ENCODE measurements at places on chromosomes 16 and 17.

DNA sequence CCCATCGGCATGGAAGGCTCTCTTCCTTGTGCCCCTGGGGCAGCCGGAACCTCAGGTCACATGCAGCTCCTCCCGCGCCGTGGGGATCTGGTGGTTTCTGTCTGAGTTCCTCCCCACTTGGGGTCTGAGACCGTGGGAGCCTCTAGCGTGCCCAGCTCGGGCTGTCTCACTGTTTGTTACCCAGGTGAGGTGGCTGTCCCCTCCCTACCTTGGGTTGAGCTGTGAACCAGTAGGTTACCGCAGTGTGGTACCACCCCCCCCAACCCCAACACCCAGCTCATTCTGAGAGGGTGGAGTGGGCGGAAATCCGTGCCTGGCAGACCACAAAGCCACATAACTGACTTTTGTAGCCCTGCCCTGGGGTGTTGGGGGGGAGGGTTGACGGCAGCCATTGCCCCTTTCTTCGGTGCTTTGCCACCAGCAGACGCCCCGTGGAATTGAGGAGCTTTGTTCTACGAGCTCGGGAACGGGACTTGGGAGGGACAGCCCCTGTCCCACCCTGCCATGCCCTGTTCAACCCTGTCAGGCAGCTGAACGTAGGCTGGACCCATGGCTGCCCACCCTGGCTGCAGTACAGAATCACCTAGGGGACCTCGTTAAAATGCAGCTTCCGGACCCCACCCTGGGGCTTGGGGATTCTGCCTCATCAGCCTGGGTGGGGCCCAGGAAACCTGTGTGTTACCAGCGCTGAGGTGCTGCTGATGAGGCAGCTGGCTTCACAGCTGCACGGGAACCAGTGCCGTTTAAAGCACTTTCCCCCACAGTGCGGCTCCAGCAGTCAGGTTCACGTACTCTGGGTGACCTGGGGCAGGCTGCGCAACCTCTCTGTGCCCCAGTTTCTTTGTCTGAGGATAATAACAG lies 18.5 kb downstream of the RAP1GAP2 start:
- no peak for DNase-seq

- DNase-seq: no peak
Measured at GRCh38 chr16:35687781-35688180, 2228.4 kb downstream of the TP53TG3F start.

- no peak for DNase-seq
Measured at GRCh38 chr16:20359997-20360396, 7.5 kb upstream of the UMOD start.

DNA sequence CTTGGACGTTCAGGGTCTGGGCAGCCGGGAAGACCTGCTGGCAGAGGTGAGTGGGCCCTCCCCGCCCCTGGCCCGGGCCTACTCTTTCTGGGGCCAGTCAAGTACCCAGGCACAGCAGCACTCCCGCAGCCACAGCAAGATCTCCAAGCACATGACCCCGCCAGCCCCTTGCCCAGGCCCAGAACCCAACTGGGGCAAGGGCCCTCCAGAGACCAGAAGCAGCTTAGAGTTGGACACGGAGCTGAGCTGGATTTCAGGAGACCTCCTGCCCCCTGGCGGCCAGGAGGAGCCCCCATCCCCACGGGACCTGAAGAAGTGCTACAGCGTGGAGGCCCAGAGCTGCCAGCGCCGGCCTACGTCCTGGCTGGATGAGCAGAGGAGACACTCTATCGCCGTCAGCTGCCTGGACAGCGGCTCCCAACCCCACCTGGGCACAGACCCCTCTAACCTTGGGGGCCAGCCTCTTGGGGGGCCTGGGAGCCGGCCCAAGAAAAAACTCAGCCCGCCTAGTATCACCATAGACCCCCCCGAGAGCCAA lies 8.6 kb upstream of the ABCC3 start:
- peak; percentile 42 for DNase-seq

GRCh38 chr17:75146592-75146991 lies 7.7 kb downstream of the JPT1 start:
- DNase-seq: no peak

DNA sequence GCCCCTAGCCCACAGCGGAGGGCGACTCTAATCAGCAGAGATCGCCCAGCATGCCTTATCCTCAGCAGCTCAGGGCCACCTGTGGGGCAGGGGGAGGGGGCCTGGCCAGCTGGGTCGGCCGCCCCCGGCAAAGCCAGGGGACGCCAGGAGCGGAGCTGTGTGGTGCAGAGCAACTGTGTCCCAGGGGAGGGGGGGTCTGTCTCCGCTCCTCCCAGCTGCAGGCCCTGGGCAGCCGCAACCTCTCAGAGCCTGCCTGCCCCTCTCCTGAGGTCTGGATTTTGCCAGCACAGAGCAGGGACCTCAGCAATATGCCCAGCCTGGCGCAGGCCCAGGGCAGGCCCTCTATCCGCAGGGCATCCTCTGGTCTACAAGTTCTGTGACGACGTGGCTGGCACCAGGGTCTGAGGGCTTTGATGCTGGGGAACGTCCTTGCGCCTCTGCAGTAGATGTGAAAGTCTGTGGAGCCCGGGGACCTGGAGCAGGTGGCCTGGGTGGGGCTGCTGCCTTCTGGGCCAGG lies 36.5 kb upstream of the SLC38A10 start:
- DNase-seq: no peak

DNA sequence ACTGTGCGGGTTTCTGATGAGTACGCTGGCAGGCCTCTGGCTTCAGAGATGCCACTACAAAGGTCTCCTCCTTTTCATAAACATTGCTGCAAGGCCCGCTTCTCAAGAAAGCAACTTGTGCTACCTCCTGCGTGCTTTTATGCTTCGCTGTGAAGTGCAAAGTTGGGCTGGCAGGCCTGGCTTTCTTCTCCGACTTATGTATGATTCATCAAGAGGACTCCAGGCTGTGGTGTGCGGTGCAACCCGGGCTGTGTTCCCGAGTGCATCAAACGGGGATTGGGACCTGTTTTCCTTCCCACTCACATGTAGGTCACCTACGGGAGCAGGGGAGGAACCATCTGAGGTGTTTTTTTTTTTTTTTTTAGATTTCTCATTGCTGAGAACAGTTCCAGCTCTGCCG lies 534.1 kb downstream of the WWOX start:
- DNase-seq: no peak

GRCh38 chr17:57986841-57987580 lies 1.0 kb downstream of the VEZF1 start:
- DNase-seq: no peak

DNA sequence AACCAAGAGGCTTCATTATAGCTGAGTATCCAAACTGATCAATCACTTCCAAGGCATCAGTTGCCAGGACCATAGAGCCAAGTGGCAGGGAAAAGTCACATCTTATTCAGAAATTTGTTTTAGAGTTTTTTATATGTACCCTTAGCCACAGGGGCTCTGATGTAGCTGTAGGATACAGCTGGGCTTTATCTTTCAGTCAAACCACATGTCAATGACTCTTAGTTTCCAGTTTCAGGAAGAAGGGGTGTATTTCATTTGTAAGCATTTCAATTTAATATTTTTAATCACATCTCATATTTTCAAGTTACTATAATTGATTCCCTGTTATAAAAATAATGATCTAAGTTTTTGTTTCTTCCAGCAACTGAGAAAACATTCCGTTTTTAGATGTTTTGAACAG lies 2.9 kb upstream of the FLCN start:
- no peak for DNase-seq

GRCh38 chr16:3519581-3519980 lies 18.8 kb downstream of the CLUAP1 start:
- DNase-seq: no peak

GRCh38 chr17:57553991-57554825 lies 190.9 kb downstream of the CCDC182 start:
- no peak for DNase-seq

GRCh38 chr16:30470632-30470995 lies 1.9 kb upstream of the ITGAL start:
- DNase-seq: no peak

- peak; percentile 17 for DNase-seq
Measured at GRCh38 chr16:81006211-81006812, 373 bp downstream of the CMC2 start.

DNA sequence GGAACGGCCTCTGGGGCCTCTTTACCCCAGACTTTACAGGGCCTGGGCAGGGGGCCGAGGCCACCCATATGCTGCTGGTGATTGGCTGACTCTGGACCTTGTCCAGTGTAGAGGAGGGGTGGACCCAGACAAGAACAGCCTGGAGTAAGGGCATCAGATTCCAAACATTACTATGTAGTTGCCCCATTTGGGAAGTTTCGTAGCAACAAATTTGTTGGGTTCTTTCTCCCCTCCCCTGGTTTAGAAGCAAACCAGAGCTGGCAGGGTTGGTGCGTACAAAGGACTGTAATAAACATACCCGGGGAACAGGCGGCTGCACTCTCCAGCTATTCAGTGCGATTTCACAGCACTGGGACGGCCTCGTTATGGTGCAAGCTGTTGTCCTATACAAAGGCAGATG lies 145.5 kb downstream of the NTN1 start:
- DNase-seq: no peak

DNA sequence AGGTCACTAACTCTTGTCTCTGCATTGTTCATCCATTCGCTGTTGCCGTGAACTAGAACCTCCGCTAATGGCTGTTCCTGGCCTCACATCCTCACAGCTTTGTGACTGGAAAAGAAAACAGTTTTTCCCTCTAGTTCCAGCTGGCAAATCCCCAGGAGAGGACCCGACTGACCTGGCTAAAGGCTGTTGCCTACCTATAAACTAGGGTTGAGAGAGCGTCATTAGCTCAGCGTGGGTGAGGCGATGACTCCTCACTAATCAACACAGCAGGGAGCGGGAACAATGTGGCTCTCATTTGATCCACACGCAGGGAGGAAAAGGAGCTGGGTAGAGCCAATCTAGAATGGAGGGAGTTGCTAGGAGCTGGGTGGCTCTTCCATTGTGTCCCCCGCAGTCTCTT lies 282.1 kb upstream of the IRX5 start:
- no peak for DNase-seq

DNA sequence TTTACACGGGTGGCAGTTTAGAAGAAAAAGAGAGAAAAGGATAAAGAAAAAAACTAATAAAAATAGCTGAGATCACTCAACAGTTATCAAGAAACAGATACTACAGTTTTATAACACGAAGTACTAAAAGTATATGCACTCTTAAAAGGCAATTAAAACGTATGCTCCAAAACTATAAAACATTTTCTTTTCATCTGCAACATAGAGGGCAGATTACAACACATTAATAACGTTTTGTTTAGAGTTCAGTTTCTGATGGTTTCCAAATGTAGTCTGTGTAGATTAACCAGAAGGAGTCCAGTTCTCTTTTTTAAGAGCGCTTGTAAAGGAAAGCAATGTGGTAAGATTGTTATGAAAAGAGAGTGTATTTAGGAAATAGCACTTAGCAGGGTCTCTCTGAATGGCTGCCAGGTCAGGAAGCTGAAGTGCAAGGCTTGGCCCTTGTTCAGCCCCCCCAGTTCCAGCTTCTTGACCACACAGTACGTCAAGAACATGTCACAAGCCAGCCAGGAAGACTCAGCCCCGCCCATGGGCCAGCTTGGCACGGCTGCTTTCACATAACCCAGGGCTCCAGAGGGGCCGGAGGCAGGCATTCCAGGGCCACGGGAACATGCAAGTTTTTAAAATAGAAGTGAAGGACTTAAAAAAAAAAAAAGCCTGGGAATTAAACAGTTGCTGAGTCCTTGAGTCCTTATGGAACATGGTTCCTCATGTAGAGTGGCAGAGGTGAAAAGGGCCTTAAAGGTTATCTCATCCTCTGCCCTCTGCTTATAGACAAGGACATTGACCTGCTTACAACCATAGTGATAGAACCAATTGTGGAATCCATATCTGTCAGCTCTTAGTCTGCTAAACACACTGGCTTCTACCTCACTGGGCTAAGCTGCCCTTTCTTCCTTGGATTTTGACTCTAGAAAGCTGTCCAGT lies 147.4 kb upstream of the TBX2 start:
- DNase-seq: peak; percentile 98

DNA sequence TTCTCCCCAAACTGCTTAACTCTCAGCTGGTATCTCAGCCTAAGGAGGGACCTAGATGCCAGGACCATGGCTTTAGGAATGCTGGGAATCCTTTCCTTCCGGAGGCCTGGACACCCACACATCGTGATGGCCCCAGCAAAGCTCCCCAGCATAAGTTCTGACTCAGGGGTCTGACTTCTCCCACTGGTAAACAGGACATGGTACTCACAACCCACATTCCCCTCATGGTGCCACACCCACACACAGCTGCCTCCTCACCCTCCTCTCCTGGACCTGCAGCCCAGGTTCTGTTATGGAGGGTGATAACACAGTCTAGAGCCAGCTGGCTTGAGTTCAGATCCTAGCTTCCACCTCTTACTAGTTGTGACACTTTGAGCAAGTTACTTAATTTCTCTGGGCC lies 719 bp upstream of the RNF227 start:
- peak; percentile 5 for DNase-seq

GRCh38 chr17:58028578-58028977 lies 21.5 kb upstream of the SRSF1 start:
- no peak for DNase-seq

DNA sequence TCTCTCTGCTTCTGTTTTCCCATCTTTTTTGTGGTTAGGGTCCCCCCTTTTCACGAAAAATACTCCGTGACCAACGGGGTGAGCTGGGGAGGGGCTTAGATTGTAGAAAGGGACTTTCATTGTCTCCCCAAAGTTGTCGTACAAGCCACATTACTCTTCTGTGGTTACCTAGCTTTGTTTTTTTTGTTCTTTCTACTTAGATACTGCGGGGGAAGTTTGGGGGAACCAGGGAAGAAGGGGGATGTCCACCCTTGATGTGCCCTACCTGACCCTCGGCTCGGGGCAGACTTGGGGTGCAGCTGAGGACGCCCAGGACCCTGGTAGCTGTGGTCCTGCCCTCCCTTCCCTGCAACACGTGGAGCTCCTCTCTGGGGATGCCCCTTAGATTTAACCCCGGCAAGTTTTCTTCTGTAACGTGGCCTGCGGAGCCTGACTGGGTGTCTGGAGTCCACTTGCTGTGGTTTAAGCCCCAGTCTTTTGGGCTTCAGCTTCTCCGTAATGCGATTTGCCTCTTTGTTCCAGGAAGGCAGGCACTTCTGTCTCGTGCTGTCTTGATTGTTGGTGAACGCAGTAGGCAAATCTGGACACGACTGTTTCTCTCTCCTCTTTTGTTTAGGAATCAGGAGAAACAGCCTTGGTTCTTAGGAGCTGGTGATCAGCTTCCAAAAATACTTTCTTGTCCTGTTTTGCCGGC lies 892 bp downstream of the ABCC1 start:
- no peak for DNase-seq

DNA sequence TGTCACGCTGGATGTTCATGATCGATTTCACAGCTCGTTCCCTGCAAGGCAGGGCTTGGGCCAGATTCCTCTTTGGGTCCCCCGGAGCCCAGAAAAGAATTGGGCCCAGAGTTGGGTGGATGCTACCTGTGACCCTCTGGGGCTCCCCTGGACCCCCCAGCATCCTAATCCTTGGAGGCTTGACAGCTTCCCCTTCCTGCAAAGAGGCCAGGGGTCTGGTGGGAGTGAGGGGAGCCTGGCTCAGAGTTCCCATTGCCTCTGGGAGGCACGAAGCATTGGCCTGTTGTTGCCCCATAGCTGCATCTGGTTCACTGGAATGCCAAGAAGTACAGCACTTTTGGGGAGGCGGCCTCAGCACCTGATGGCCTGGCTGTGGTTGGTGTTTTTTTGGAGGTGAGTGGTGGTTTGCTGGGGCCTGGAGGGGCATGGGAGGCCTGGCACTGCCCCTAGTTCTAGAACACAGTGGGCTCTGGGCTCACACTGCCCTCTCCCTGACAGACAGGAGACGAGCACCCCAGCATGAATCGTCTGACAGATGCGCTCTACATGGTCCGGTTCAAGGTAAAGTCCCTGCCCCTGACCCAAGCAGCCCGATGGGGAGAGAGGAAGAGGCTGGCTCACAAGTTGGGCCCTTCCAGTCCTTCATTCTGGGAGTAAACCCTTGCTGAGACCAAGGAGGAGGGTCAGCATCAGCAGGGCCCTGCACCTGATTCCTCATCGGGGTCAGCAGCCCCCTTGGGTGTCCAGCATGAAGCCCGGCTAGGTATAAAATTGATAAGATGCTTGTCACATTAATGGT lies 7.2 kb downstream of the CA7 start:
- DNase-seq: no peak
